ENCODE measurements at places on chromosomes 5 and 9.

DNA sequence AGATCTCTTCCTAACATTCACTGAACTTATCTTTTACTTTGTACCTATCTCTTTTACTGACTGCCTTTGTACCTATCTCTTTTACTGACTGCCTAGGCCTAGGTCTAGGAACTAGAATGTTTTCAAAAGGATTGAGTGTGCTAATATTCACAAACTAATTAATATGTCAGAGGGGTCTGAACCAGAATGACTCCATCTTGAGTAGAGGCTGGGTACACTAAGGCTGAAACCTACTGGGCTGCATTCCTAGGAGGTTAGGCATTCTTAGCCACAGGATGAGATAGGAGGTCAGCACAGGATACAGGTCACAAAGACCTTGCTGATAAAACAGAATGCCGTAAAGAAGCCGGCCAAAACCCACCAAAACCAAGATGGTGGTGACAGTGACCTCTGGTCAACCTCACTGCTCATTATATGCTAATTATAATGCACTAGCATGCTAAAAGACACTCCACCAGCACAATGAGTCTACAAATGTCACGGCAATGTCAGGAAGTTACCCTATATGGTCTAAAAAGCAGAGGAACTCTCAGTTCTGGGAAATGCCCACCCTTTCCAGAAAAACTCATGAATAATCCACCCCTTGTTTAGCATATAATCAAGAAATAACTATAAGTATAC lies 2.5 kb upstream of the RHOBTB3 start:
- DNase-seq, result no peak

DNA sequence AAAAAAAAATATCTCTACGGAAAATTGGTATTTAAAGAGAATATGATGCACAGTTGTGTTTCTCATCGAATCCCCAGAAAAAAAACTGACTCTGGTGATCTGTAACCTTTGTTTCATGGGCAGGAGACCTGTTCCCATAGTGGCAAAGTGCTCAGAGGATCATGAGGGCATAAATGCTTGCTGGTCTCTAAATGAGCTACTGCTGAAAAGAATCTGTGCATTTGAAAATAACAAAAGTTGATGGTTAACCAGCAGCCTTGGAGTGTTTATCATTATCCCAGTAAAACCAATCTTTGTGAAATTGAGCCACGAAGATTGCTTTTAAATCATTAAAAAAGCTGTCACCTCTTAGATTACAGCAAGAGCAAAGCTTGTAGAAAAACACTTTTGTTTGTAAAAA lies 775.4 kb downstream of the MTRR start:
- DNase-seq, result no peak

- no peak for DNase-seq
These were observed 1672.0 kb upstream of the CDH9 start for GRCh38 chr5:28710360-28710759.

- DNase-seq, result no peak
These were observed 79.5 kb upstream of the HAPLN1 start for GRCh38 chr5:83800201-83800600.

GRCh38 chr9:89418882-89419640 lies 78.9 kb downstream of the SEMA4D start:
- peak; percentile 78 for DNase-seq

DNA sequence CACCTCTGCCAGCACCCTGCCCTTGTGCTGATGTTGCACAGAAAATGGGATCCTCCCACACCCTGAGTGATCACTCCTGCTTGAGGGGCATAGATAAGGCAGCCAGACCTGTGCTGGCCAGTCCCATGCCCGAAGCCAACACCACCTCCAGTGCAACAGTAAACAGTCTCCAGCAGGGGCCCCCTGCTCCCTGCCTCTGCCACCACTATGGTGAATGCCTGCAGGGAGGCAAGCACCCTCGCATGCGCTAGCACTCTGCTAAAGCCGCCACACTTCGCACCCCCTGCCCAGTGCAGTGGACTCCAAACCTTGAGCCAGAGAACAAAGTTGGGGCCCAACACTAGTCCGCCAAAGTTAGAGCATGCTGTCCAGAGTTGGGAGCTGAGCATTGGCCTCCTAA lies 118.7 kb downstream of the PJA2 start:
- no peak for DNase-seq

DNA sequence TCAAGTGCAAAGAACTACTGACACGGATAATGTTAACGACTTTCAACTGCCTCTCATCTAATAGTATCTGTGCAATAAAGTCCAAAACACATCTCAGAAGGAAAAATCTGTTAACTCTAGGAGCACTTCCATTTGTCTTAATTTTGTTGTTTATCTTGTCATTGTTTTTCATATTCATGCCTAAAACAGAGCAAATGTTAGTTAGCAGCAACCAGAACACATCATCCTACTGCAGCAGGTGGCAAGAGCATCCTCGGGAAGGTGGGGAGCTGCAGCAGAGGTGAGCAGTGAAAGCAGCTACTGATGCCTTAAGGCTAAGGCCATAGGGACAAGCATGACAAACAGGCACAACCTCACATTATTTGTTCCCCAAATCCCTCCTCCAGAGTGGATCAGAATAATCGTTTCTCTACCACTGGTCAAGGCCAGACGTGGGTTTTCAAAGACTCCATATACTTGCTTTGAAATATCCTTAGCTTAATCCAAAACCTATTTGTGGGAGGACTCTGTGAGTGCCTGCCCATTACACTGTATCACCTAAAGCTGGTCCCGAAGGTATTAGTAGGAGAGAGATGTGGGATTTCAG lies 1.0 kb downstream of the HMGCS1 start:
- DNase-seq, result no peak

GRCh38 chr9:117060963-117061362 lies 353.9 kb downstream of the ASTN2 start:
- DNase-seq, result no peak

GRCh38 chr5:36664766-36665165 lies 58.4 kb downstream of the SLC1A3 start:
- DNase-seq, result no peak

DNA sequence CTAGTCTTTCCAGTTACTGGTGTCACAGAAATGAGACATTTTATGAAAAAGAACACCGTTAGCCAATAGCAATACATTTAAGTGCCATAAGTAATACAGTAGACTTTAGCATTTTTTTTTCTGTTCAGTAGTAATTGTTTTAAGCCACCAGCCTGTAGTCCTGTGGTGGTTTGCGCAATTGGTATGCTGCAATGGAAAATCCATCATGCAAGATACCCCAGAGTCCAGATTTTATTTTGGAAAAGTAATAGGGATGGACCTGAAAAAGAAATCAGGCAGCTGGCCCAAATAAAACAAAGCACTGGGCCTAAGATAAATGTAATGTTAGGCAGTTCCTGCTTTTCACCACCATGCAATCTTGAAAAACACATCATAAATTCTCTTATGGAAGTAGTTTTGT lies 94.6 kb upstream of the RASGRF2 start:
- DNase-seq, result no peak

DNA sequence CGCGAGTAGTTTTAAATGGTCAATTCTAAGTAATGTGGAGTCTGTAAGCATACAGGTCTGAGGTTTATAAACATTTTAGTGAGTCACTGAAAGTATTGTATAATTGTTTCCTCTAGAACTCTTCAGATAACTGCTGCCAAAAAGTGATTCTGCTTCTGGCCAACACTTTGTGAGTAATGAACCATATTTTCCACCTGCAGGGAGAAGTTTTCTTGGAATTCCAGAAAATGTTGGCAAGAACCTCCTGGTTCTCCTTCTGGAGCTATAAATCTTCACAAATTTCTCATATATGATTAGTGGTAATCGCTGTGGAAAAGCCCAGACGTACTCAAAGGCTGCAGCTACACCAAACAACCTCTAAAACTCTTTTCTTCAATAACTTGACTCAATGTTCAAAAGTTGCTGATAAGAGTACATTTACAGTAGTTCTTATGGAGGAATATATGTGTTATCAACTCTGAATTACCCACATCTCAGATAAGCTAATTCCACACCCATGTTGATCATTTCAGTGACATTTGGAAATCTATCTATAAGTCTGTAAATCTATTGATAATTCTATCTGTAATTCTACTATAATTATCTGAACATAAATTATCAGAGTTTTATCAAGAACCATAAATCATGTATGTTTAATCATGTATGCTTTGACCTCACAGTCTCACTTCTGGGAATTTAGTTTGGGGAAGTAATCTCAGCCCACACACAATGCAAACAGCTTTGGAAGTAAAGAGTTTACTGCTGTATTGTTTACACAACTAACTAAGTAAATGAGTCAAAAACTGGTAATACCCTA lies 74.1 kb downstream of the FNBP1 start:
- no peak for DNase-seq

DNA sequence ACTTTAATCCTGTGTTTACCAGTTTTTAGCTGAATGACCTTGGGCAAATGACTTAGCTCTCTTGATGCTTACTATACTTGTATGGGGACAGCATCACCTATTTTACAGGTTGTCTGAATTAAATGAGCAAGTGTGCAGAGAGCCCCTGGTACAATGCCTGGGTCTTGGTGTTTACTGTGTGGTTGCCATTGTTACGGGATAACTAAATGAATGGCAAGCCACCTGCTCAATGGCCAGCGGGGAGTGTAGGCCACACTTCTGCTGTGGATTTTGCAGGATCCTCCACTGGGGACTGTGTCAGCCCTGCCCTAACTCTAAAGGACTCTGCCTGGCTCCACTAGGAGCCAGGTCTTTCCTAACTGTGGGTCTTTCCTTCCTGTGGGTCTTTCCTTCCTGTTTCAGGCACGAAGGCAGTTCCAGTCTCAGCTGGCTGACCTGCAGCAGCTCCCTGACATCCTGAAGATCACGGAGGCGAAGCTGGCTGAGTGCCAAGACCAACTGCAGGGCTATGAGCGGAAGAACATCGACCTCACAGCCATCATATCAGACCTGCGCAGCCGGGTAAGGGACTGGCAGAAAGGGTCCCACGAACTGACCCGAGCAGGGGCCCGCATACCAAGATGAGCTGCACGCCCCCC lies 10.3 kb upstream of the GLE1 start:
- no peak for DNase-seq

DNA sequence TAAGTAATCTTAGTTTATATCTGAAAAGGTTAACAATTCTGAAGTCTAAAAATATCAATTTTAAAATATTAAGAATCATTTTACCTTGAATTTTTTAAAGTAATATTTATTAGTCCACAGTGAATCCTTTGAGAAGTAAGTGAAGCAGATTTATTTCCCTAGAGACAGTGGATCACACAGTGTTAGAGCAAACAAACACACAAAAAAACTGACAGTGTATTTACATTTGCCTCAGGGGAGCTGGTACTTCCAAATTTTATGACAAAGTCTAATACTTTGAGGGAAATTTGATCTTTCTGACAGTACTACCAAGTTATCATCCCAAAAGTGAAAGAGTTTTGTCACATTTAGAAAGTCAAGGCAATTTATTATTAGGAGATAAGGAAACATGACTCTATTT lies 1750.6 kb upstream of the CDH9 start:
- DNase-seq, result no peak

DNA sequence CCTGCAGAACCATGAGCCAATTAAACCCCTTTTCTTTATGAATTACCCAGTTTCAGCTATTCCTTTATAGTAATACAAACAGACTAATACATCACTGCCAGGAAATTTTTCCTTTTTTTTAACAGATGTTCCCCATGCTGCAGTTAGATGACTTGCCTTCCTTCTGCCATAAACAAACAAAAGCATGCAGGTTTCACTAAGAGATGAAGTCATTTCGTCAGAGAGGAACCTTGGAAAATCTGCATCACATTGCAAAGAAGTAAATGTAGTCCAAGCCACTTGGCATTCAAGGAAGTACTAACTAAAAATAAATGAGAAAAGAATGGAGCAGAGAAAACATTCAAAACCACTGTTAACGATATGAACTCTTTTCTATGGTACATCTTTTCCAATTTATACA lies 194.1 kb upstream of the EFNA5 start:
- DNase-seq, result no peak

GRCh38 chr5:179406031-179406961 lies 61.0 kb upstream of the ADAMTS2 start:
- DNase-seq, result no peak

GRCh38 chr5:145911164-145911563 lies 25.2 kb upstream of the SH3RF2 start:
- DNase-seq, result no peak

DNA sequence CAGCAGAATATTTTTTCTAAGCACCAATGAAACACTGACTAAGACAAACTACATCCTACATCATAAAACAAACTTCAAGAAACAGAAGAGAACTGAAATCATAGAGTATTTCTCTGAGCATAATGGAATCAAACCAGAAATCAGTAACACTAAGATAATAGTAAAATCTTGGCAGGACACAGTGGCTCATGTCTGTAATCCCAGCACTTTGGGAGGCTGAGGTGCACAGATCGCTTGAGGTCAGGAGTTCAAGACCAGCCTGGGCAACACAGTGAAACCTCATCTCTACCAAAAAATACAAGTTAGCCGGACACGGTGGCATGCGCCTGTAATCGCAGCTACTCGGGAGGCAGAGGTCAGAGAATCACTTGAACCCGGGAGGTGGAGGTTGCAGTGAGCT lies 63.1 kb downstream of the RNF130 start:
- DNase-seq, result no peak

DNA sequence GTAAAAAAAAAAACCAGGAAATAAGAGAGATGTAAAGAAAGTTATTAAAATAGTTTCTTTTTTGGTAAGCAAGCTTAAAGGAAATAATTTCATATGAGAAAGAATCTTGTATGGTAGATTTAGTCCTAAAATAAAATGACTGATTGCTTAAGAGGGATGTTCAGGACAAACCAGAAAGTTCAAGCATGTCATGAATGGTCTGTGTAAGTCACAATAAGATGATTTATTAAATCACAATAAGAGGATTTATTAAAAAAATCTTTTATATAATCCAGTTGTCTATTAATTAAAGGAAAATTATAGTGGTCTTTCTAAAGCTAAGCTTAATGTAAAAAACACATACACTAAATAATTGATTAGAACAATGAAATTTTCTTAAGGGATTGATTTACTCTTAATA lies 91.8 kb upstream of the OR13F1 start:
- no peak for DNase-seq

DNA sequence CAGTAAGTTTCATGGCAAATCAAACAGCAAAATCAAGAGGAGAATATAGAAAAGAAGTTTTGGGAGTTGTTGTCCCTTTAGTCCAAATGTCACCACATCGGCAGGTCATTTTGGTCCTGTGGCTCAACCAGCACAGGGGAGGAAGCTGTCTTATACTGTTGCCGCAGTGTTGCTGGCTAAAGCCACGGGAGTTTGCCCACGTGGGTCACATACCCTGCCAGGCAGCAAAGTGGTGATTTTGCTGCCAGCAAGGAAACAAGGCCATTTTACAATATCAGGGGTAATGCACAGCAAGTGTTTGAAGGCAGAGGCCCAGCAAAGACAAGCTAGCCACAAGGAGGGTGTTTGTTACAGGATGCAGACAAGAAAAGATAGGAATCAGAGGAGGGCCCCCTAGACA lies 14.5 kb downstream of the GABRA6 start:
- no peak for DNase-seq

- no peak for DNase-seq
These were observed 85.2 kb upstream of the CDH12 start for GRCh38 chr5:22938362-22938761.

- DNase-seq, result no peak
These were observed 116.9 kb downstream of the ARRDC3 start for GRCh38 chr5:91266184-91266705.

All from stimulated activated CD4-positive, alpha-beta T cell treated with anti-CD3 and anti-CD28 coated beads, Interleukin-1b, Interleukin-23, amount 100 ng/mL, for 48 hours (primary cell).